Right ventricle myocardium inferior (tissue), 1 donor: ENCODE measurements at places on chromosomes 2 and 18. TPM values are rescaled to one million over a fixed set of nuclear protein-coding genes. Genes with fewer than 3 reads are reported as not detected.

The COL3A1 gene
- 72.7 TPM for total RNA-seq

The ASPRV1 gene
- 0.81 TPM for total RNA-seq

The SIX2 gene
- total RNA-seq = 0.65 TPM

The CCDC68 gene
- total RNA-seq = 3.9 TPM

DNA sequence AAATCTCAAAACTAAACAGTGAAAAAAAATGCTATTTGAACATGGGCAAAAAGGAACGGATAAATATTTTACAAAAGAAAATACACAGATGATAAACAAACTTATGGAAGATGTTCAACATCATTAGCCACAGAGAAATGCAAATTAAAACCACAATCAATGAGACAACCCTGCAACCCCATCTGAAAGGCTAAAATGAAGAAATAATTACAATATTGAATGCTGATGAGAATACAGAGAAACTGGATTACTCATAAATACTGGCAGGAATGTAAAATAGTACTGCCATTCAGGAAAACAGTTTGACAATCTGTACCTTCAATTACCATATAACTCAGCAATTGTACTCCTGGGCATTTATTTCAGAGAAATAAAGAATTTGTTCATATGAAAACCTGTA, 193.1 kb upstream of the UBE2E3 start:
- DNase-seq = no peak

GRCh38 chr18:74778191-74778847, 180.6 kb downstream of the ZNF407 start:
- DNase-seq = no peak

GRCh38 chr2:71611781-71612527, 158.6 kb downstream of the DYSF start:
- no peak for DNase-seq

DNA sequence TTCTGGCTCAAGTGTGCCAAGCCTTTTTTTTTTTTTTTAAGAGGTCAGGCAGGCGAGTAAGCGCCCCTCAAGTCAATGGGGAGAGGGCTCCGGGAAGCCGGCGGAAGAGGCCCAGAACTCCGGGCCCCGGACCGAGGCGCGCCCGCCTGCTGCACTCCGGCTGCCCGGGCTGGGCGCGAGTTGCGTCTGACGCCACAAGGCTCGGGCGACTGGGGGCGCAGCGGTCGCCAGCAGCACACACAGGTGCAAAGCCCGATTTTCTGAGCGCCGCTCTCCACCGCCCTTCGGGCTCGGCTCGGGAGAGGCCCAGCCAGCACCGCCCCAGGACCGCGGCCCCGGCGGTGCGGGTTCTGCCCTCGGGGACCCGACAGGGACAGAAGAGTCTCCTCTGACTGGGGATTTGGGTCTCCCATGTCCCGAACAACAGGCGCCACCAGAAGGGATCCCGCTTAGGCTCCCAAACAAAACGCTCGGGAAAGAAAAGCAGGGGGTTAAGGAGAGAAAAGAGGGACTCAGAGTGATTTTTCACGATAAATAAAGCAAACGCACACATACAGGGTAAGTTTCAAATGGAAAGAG, 787 bp downstream of the ERBB4 start:
- DNase-seq = peak; percentile 67
